Regular cardiac myocyte (primary cell): ENCODE measurements at places on chromosomes 13 and 19. TPM values are rescaled to one million over a fixed set of nuclear protein-coding genes. Genes with fewer than 3 reads are reported as not detected.

Gene CEACAM4
- total RNA-seq: not detected in 2 replicates

Gene PSG3
- not detected in 2 replicates for total RNA-seq

Gene SWSAP1
- total RNA-seq: under 0.01 and 0.58 TPM in 2 replicates

Gene NXNL1
- not detected in 2 replicates for total RNA-seq

Gene ZFR2
- 0.19 TPM in 1 of 2 replicates, not detected in the other for total RNA-seq

Gene TMEM255B
- 0.38 and 1.1 TPM in 2 replicates for total RNA-seq

Gene CEACAM1
- total RNA-seq: not detected in 2 replicates

Gene MAMSTR
- 0.19 and 0.28 TPM in 2 replicates for total RNA-seq

Gene EXOC3L2
- total RNA-seq: 0.28 TPM in 1 of 2 replicates, not detected in the other

Gene MCOLN1
- 3.1 and 4.2 TPM in 2 replicates for total RNA-seq

Gene CGB7
- 0.19 and 0.56 TPM in 2 replicates for total RNA-seq

Gene DIRAS1
- total RNA-seq: 0.19 and 0.85 TPM in 2 replicates

Gene BCAM
- total RNA-seq: 5.4 and 8.2 TPM in 2 replicates

Gene ZNF470
- total RNA-seq: 6.3 and 20.3 TPM in 2 replicates

Gene ZNF560
- 2.7 and 3.4 TPM in 2 replicates for total RNA-seq

Gene ZFP28
- 8.6 and 12.1 TPM in 2 replicates for total RNA-seq
